ENCODE measurements at places on chromosomes 2 and 18.

DNA sequence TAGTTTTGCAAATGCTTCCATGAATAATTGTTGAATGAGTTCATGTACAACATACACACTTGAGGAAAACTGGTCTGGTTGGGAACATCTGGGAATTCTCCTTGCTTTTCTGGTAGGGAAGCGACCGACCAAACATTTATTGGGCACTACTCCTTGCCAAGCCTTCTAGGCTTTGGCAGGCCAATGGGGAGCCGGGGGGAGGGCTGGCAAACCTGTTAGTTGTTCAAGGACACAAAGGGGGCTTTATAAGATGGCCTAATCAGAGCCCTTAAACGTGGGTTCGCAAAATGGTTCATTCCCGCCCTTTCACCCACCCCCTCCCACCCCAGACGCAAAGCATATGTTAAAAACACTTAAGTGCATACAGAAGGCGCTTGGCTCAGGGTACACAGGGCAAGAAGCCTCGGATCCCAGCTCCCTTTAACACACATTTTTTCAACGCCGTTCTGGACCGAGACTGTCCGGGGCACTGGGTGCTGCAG, 844 bp upstream of the VSNL1 start:
- DNase-seq, result no peak

- DNase-seq, result no peak
Observed at GRCh38 chr18:49276680-49277079, 183.8 kb downstream of the DYM start.

DNA sequence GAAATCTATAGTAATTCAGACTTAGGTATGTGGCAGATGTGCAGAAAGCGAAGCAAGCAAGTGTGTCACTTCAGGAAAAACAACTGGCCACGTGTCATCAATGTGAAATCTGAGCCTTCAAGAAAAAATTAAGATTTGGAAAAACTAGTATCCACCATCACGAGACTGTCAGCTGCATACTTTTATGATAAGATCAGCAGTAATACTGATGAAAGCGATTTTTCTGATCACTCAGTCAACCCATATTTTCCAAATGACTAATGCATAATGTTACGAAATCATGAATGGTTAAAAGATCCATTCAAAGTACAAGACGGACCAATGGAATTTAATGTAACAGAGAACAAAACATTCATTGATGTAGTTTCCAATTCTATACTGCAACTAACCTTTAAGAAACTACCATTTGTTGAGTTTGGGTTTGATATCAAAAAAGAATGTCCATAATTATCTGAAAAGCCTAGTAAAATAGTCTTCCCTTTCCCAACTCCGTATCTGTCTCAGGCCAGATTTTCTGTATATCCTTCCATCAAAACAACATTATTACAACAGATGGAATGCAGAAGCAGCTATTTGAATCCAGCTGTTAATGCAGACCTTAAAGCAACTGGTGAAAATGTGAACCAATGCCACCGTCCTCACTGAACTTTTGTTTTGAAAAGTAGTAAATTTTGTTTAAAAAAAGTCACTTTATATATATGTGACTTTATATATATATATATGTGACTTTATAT, 17.0 kb upstream of the BCL2 start:
- DNase-seq, result no peak

DNA sequence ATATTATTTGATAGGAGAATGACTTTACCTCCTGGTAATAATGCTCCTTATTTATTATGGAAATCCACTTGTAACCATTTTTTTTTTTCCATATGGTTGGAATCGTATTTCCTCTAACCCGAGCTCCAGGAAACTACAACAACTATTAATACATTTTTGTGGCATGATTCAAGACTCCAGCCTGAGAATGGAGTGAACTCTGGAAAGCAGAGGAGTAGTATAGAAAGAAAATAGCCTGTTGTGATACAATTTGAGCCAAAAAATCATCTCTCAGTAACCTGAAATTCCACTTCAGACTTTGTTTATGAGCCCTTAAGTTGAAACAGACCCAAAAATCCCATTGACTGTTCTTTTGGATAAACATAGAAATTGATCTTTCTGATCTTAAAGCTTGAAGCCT, 921.1 kb downstream of the SOCS6 start:
- DNase-seq, result no peak

DNA sequence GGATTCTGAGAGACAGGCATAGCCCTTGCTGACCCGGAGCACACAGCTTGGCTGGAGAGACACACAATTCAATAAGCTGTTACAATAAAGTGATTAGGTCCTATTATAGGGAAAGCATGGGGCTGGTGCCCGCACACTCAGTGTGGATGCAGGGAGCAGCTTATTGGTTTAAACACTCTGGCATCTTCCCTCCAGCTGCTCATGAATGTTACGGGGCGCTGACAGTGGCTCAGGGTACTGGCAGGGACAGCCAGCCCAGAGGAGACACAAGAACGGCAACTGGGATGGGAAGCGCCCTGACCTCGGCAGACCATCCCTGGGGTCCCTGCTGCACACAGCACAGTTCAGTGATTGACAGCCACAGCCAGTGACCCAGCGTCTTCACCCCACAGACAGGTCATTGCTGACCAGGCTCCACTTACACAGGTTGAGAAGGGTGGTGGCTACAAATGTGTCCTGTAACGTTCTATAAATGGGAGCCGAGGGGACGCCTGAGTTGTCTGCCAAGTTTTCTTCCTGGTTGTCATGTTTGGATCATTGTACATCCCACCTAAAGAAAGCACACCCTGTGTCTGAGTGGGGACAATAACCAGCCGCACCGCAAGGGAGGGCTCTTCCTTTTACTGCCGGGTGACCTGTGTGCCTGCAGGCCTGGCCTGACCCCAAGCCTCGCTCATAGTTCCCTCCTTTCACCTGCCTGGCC, 60.3 kb downstream of the SH3BP4 start:
- DNase-seq, result no peak

DNA sequence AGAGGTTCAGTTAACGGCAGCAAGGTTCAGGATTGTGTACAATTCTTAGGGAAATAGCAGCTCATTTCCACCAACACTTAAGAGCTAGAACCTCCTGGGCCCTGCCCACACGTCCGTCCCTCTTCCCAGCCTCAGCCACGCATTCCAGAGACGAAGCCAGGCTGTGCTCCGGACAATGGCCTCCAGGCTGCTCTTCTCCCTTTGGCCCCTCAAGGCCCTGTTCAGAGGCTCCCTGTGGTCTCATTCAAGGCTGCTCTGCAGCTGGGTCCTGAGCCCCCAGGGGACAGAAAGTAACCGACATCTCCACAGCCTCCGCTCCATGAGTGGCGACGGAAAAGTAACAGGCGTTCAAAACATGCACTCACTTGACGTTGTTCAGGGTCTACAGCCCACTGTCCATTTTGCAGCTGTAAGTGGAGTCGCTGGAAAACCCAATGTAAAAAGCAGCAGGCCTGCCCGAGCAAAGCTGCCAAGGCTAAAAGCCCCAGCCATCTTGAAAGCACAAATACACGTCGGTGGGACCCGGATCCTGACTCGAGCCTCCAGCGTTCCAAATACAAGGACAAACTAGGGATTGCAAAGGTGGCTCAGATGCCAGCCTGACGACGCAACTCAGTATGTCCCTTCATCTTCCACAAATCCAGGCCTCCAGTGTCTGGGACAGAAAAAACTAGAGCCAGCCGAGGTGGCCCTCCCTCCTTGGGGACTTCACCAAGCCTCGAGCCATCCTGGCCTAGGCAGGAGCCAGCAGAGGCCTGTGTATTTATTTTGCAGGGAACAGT, 76.9 kb downstream of the NDUFA10 start:
- no peak for DNase-seq

GRCh38 chr2:48199070-48199469, 292.8 kb upstream of the FBXO11 start:
- DNase-seq, result no peak

DNA sequence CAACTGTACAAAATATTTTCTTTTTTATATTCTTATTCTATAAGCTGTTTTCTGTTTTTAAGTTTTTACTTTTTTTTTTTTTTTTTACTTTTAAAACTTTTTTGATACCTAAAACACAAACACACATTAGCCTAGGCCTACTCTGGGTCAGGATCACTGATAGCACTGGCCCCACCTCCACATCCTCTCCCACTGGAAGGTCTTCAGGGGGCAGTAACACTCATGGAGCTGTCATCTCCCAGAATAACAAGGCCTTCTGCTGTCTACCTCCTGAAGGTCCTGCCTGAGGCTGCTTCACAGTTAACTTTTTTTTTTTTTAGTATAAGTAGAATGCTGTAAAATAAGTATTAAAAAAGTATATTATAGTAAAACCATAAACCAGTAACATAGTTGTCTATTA, 415.1 kb downstream of the PTPRM start:
- no peak for DNase-seq

- no peak for DNase-seq
Observed at GRCh38 chr2:100137866-100138570, 4.4 kb downstream of the AFF3 start.

GRCh38 chr2:228827056-228827700, 443.9 kb downstream of the PID1 start:
- no peak for DNase-seq

DNA sequence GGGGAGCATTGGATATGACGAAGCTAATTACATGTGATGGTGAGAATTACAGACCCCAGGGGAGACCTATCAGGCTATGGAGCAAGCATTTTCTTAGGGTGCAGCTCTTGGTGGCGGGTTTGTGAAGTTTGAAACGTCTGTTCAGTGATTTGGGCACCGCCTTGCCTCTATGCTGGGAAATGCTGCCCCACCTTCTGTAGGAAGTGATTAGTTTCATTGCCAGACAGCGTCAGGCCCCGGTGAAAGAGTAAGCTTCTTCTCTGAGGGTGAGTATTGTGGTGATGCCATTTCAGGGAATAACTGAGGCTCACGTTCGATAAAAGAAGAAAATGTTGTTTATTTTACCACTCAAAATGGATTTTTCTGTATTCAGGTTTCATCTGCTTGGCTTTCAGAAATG, 186.2 kb upstream of the CDH2 start:
- no peak for DNase-seq

GRCh38 chr2:45919160-45919650, 267.7 kb downstream of the PRKCE start:
- DNase-seq, result no peak

GRCh38 chr2:154259030-154259429, 387.3 kb downstream of the GALNT13 start:
- no peak for DNase-seq

GRCh38 chr2:9020267-9020666, 16.8 kb upstream of the MBOAT2 start:
- DNase-seq, result no peak
